ENCODE measurements at places on chromosomes 7 and 10. TPM values are rescaled to one million over a fixed set of nuclear protein-coding genes. Genes with fewer than 3 reads are reported as not detected.

DNA sequence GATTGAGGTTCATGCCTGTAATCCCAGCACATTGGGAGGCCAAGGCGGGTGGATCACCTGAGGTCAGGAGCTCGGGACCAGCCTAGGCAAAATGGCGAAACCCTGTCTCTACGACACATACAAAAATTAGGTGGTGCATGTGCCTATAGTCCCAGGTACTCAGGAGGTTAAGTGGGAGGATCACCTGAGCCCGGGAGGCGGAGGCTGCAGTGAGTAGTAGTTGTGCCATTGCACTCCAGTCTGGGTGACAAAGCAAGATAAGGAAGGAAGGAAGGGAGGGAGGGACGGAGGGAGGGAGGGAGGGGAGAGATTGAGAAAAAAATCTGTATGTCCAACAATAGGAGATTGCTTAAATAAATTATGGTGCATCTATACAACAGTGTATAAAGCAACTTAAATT, 13.2 kb downstream of the TLL2 start:
- no peak for DNase-seq
- H3K4me1 ChIP-seq = peaks cover 14% of the 10 kb centered on the region
- no peaks in the 10 kb centered on the region for H3K27me3 ChIP-seq

GRCh38 chr7:42283553-42283952, 46.5 kb upstream of the GLI3 start:
- H3K4me3 ChIP-seq = no peak overlapping the region
- H3K27ac ChIP-seq = peak overlapping the region; percentile 31
- H3K36me3 ChIP-seq = no peaks in the 10 kb centered on the region
- H3K27me3 ChIP-seq = no peaks in the 10 kb centered on the region

DNA sequence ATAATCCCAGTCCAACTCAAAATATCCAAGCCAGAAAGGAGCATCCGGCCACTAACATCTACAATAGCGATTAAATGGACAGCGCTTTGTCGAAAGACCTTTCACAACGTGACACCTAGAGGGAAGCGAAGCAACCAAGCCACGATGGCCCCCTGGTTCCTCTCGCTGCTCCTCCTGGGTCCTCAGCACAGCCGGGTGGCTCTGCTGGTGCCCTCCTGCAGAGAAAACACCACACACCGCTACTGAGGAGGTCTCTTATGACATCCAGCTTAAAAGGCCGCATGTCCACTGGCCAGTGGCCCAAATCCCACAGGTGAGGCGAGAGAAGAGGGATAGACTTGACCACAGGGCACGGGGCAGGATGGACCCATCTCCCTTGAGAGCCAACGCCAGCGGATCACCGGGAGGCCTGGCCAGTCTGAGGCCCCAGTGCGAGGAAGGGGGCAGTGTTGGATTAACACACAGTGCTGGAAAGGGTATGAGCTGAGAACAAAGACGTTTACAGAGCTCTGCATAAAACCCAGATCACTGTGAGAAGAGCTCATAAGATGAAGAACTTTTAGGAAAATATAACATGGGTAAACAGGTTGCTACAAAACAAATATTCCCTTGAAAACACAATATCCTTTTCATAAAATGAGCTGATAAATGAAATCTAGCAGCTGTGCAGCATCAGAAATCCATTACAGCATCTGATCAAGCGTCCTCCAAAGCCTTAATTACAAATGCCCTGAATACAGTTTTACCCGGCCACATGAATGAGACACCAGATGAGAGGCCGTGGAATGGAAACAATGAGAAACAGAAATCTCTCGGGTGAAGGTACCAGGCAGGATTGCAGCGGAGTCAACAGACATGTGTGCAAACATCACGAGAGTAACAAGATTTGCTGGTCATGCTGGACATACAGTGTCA, 236.7 kb downstream of the DIP2C start:
- no peaks in the 10 kb centered on the region for H3K27me3 ChIP-seq
- no peak for DNase-seq
- H3K4me1 ChIP-seq = peaks cover 25% of the 10 kb centered on the region
- H3K36me3 ChIP-seq = no peaks in the 10 kb centered on the region

CDCA7L gene
- 43.6 TPM for total RNA-seq

CPA1 gene
- not detected for total RNA-seq
